ENCODE measurements at places on chromosomes 2 and 18.

GRCh38 chr2:28274911-28275685 is 117.6 kb upstream of the FOSL2 start:
- peak; percentile 99 for DNase-seq

DNA sequence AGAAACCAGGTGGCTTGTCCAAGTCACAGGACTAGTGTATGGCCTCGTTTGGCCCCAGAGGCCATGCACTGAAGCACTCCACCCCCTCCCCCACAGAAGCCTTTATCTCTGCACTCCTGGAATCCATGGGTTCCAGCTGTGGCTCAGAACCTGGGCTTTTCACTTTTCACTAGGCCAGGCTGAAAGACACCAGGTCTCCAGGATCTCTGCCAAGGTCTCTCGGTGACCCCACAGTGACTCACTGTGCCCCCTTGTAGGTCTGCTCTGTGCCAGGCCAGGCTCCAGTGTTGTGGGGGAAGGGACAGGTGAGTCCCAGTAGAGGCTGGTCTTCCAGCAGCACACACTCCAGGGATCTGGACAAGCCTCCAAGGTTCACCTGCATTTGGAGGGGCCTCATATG is 31.0 kb upstream of the GLI2 start:
- DNase-seq, result no peak

DNA sequence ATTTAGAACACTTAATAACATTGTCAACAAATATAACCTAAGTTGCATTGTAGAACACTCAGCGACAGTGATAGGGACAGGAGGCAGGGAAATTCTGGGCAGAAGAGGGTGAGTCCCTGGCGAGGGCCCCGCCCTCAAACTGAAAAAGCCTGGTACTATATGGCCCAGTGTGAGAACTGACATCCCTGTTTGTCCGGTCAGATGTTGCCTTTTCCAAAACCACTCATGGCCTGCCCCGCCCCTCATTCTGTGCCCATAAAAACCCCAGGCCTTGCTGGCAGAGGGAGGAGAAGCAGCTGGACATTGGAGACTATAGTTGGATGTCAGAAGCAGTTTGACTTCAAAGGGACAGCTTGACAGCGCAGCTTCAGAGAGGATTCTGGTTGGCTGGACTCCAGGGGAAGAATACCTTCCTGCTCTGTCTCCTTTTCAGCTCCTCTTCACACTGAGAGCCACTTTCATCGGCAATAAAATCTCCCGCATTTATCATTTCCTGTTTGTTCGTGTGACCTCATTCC is 47.0 kb downstream of the FAM117B start:
- no peak for DNase-seq

DNA sequence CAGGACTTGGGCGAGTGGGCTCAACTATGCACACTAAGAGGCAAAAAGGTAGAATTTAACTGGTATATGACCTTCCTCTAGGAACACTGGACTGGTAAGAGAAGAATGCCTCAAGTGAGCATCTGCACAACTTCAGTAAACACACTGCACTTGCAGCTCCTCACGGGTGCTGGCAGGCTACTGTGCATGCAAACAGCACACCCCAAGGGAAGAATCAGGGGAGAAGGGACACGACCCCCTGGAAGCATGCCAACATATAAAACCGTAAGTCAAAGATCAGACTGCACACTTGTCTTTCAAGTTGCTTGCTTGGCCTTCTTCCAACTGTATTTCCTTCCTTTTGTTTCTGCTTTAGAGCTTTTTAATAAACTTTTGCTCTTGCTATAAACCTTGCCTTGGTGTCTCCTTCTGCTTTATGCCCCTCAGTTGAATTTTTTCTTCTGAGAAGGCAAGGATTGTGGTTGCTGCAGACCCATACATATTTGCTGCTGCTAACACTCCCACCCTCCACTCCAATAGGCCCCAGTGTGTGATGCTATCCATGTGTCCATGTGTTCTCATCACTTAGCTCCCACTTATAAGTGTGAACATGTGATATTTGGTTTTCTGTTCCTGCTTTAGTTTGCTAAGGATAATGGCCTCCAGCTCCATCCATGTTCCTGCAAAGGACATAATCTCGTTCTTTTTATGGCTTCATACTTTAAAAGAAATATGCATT is 263.7 kb upstream of the SPOPL start:
- DNase-seq, result no peak

Data from non-pigmented ciliary epithelial cell (primary cell).